ENCODE measurements at places on chromosomes 4 and X. TPM values are rescaled to one million over a fixed set of nuclear protein-coding genes. Genes with fewer than 3 reads are reported as not detected.
A peak's percentile ranks its signal among the peaks of the same experiment; 100 is the strongest.

GBA3 gene
- not detected for total RNA-seq

BMX gene
- total RNA-seq: not detected

CXCL9 gene
- 0.10 TPM for total RNA-seq

CLTRN gene
- total RNA-seq: 0.17 TPM

PDZD4 gene
- total RNA-seq: 0.44 TPM

- H3K27me3 ChIP-seq: no peaks in the 10 kb centered on the region
- H3K4me3 ChIP-seq: no peak overlapping the region
- H3K4me1 ChIP-seq: peaks cover 21% of the 10 kb centered on the region
- no peak for DNase-seq
These were observed 6.1 kb downstream of the LIAS start for GRCh38 chr4:39464886-39465501.

- no peaks in the 10 kb centered on the region for H3K36me3 ChIP-seq
- DNase-seq: no peak
- H3K4me1 ChIP-seq: no peaks in the 10 kb centered on the region
- no peak overlapping the region for H3K27ac ChIP-seq
These were observed 219.0 kb downstream of the TLL1 start for GRCh38 chr4:166091912-166092510.

- no peak overlapping the region for H3K4me3 ChIP-seq
- H3K36me3 ChIP-seq: no peaks in the 10 kb centered on the region
- no peaks in the 10 kb centered on the region for H3K4me1 ChIP-seq
- H3K27me3 ChIP-seq: no peaks in the 10 kb centered on the region
These were observed 731.4 kb downstream of the FAT4 start for GRCh38 chr4:126046081-126046614.

DNA sequence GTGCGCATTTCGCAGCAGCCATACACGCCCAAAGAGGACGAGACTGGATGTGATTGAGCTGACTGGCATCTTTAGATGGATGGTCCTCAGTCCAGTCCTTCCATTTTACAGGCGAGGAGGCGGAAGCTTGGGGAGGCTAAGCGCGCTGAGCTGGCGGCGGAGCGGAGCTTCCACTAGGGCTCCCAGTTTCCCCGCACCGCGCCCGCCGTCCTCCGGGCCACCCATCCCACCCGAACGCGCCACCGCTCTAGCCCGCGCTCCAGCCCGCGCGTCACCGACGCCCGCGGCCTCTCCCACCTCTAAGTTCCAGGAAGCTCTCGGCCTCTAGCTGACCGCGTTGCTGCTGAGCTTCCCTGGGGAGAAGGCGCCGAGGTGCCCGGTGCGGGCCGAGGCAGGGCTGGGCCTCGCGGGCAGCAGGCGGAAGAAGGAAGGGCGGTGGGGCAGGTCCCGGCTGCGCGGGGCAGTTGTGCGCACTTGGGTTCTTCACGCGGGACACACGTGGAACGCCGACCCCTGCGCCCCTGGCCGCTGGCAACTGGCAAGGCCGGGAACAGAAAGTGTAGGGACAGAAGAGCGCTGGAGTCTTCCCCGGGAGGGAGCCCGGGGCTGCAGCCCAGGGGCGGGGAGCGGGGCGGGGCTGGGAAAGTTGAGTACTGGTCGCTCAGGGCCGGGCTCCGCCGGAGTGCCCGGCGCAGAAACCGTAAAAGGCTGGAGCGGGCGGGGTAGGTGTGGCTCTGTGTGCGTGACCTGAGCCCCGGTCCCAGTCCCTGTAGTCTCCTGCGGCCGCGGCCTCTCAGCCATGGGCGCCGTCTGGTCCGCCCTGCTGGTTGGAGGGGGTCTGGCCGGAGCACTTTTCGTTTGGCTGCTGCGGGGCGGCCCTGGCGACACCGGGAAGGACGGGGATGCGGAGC, at the start of gene STBD1:
Gene STBD1, plus strand, starts transcription at position 763 of the 911 bp plus-strand sequence. Its CDS starts 37 bp downstream, at position 800.
- peaks cover 48% of the 10 kb centered on the region for H3K4me1 ChIP-seq
- peaks cover 16% of the 10 kb centered on the region for H3K27me3 ChIP-seq
- peak within 1 kb of the TSS; percentile 24 for H3K27ac ChIP-seq

GRCh38 chr4:173316060-173316459, 18.1 kb downstream of the HMGB2 start:
- no peak overlapping the region for H3K4me3 ChIP-seq
- H3K36me3 ChIP-seq: peaks cover 5% of the 10 kb centered on the region

GRCh38 chrX:2435465-2435864, 65.3 kb downstream of the DHRSX start:
- H3K36me3 ChIP-seq: peaks cover 20% of the 10 kb centered on the region
- no peaks in the 10 kb centered on the region for H3K27me3 ChIP-seq
- DNase-seq: no peak
- no peak overlapping the region for H3K27ac ChIP-seq
- H3K4me3 ChIP-seq: no peak overlapping the region

- peaks cover 6% of the 10 kb centered on the region for H3K4me1 ChIP-seq
- no peak for DNase-seq
- H3K27ac ChIP-seq: no peak overlapping the region
- H3K4me3 ChIP-seq: no peak overlapping the region
These were observed 30.9 kb downstream of the FAM9B start for GRCh38 chrX:9003041-9003440.

DNA sequence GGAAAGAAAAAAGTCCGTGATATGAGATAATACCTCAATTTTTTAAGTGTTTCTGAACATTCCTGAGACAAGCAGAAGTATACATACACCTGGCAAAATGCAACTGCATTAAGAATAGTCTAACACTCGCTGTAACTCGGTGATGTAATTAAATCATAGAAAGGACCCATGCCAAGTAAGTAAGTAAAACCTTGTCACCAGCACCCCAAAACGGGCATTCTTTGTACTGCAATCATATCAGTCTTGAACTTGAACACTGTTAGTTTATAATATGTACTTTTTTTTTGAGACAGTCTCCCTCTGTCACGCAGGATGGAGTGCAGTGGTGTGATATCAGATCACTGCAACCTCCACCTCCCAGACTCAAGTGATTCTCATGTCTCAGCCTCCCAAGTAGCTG, 47.4 kb downstream of the SMIM14 start:
- H3K4me1 ChIP-seq: no peaks in the 10 kb centered on the region
- no peaks in the 10 kb centered on the region for H3K27me3 ChIP-seq
- H3K27ac ChIP-seq: no peak overlapping the region
- no peaks in the 10 kb centered on the region for H3K36me3 ChIP-seq

GRCh38 chr4:2166253-2166652, 75.7 kb downstream of the HAUS3 start:
- H3K27ac ChIP-seq: no peak overlapping the region
- peaks cover 12% of the 10 kb centered on the region for H3K36me3 ChIP-seq
- H3K27me3 ChIP-seq: no peaks in the 10 kb centered on the region
- H3K4me3 ChIP-seq: no peak overlapping the region

DNA sequence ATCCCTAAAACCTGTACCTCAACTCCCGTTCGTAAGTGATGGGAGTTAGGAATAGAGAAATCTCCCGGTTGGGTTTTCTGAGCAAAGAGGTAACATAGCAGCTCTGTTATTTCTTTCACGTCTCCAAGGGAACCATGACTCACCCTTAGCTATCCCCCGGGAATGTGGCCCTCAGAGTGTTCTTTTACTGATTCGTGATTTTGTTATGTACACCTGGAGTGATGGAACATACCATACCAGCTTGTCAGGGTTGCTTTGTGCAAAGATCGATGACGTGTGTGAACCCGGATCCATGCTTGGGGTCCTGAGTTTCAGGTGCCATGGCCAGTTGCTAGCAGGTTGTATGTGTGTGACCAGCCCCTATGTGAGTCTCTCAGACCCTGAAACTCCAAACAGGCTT, 52.6 kb downstream of the HPRT1 start:
- peaks cover 5% of the 10 kb centered on the region for H3K36me3 ChIP-seq
- H3K27ac ChIP-seq: no peak overlapping the region
- DNase-seq: no peak

GRCh38 chr4:69753686-69754085, 6.7 kb downstream of the SULT1B1 start:
- H3K27ac ChIP-seq: no peak overlapping the region
- no peak for DNase-seq
- peaks cover 4% of the 10 kb centered on the region for H3K27me3 ChIP-seq

GRCh38 chr4:107751670-107752069, 31.6 kb upstream of the PAPSS1 start:
- peaks cover 42% of the 10 kb centered on the region for H3K27me3 ChIP-seq
- H3K27ac ChIP-seq: no peak overlapping the region
- no peaks in the 10 kb centered on the region for H3K36me3 ChIP-seq
- no peaks in the 10 kb centered on the region for H3K4me1 ChIP-seq

All from activated T-helper 1 cell treated with anti-CD3 and anti-CD28 coated beads, Interleukin-12 subunit alpha, Interleukin-12 subunit beta, Interleukin-2, Interleukin-4 antibody, amounts not matched to agents 30 ng/mL and 10 ng/mL and 1 ng/mL, durations not matched to agents 14 hours and 24 hours and 36 hours (primary cell).